ENCODE measurements at places on chromosomes 5 and 9.

DNA sequence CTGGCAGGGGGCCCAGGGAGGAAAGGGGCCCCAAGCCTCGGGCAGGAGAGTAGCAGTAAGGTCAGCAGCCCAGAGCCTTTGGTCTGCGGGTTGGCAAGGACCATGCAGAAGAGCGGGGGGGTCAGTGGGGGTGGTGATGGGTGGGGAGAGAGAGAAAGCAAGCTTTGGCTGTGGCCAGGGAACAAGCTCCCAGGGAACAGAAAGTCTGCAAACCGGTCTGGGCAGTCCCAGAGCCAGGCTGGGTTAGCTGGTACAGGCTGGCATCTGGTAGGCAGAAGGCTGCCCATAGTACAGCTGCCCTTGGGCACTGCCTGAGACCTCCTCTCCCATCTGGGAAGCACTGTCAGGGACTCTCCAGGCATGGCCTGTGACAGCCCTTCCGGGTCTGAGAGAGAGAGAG is 10.5 kb upstream of the EPB41L4B start:
- peak; percentile 93 for DNase-seq
- H3K36me3 ChIP-seq, result no peaks in the 10 kb centered on the region
- peaks cover 11% of the 10 kb centered on the region for H3K4me1 ChIP-seq
- no peak overlapping the region for H3K4me3 ChIP-seq
- no peak overlapping the region for H3K27ac ChIP-seq
- H3K27me3 ChIP-seq, result no peaks in the 10 kb centered on the region

DNA sequence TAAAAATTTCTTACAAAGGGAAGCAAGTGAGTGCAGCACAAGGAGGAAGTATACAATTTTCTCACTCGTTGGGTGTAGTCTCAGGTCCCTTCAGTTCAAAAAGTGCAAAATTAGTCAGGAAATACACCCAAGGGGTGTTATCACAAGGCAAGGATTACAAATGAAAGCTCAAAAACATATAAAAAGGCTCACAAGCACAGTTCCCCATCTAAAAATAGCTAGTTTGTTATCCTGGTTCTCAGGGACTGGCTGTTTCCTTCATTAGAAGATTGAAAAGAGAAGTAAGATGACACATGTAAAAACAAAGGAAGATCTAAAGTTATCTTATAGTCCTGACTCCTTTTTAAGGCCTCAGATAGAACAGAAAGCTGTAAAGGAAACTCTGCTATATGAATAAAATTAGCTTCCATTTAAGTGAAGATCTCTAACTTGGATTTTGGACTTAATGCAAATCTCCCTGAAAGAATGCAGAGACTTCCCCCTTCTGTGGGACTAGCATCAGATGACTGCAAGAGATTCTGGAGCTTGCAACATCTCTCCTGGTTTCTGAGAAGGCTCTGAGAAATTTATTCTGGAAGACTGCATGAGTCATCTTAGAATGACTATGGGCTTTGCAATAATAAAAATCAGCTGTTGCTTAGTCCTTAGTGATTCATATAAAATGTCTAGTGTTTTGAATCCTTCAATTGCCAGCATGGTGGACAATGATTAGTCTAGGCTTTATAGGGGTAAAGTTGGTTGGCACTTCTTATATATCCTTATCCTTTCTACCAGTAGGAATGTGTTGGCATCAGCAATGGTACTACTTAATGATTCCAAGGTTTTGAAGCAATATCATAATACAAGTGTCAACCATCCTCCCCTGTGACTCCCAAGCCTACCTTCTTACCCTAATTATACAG is 25.4 kb downstream of the DAB2 start:
- H3K36me3 ChIP-seq, result no peaks in the 10 kb centered on the region
- H3K27me3 ChIP-seq, result no peaks in the 10 kb centered on the region
- H3K4me1 ChIP-seq, result peaks cover 58% of the 10 kb centered on the region
- H3K4me3 ChIP-seq, result no peak overlapping the region
- H3K27ac ChIP-seq, result peak overlapping the region; percentile 78
- no peak for DNase-seq

DNA sequence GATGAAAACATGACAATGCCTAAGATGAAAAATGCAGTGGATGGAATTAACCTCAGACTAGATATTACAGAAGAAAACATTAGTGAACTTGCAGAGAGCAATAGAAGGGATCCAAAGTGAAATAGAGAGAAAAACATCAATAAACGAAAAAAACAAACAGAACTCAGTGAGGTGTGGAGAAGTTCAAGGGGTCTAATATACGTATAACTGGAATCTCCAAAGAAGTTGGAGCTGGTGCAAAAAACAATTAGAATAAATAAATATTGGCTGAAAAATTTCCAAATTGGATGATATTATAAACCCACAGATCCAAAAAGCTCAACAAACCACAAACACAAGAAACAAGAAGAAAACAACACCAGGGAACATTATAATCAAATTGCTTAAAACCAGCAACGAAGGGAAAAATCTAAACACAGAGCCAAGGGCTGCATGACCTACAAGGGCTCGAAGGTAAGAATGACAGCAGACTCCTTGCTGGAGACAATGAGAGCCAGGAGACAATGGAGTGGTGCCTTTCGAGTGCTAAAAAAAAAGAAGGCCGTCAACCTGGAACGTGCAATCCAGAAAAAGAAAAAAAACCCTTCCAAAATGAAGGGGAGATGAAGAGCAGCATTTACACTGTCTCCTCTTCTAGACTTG is 11.8 kb downstream of the FAM163B start:
- DNase-seq, result no peak
- H3K27ac ChIP-seq, result no peak overlapping the region
- no peaks in the 10 kb centered on the region for H3K36me3 ChIP-seq
- H3K4me1 ChIP-seq, result no peaks in the 10 kb centered on the region
- H3K27me3 ChIP-seq, result no peaks in the 10 kb centered on the region
- no peak overlapping the region for H3K4me3 ChIP-seq

- DNase-seq, result no peak
- no peak overlapping the region for H3K4me3 ChIP-seq
- no peaks in the 10 kb centered on the region for H3K4me1 ChIP-seq
- H3K27me3 ChIP-seq, result no peaks in the 10 kb centered on the region
- no peak overlapping the region for H3K27ac ChIP-seq
Observed at GRCh38 chr5:35129921-35130485, 82.3 kb upstream of the AGXT2 start.

GRCh38 chr9:14993061-14993800 is 83.0 kb upstream of the FREM1 start:
- H3K4me3 ChIP-seq, result peak overlapping the region; percentile 60
- peak; percentile 91 for DNase-seq
- H3K4me1 ChIP-seq, result peaks cover 4% of the 10 kb centered on the region
- H3K36me3 ChIP-seq, result no peaks in the 10 kb centered on the region
- H3K27ac ChIP-seq, result no peak overlapping the region
- H3K27me3 ChIP-seq, result no peaks in the 10 kb centered on the region

DNA sequence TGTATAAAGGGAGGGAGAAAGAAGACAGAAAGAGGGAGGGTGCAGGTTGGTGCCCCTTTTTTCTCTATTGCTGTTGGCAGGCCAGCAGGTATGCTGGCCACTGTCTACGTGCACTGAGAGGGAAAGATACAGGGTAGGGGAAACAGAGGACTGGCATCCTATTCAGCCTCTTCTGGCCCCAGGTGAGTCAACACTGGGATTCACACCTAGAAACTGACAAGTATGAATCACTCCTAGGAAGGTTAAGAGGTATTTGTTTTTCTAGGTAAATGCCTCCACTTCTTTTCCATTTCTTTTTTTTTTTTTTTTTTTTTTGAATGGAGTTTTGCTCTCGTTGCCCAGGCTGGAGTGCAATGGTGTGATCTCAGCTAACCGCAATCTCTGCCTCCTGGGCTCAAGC is 2.8 kb upstream of the UBAP1 start:
- H3K27ac ChIP-seq, result no peak overlapping the region
- no peaks in the 10 kb centered on the region for H3K36me3 ChIP-seq
- H3K4me1 ChIP-seq, result peaks cover 11% of the 10 kb centered on the region
- no peak for DNase-seq

DNA sequence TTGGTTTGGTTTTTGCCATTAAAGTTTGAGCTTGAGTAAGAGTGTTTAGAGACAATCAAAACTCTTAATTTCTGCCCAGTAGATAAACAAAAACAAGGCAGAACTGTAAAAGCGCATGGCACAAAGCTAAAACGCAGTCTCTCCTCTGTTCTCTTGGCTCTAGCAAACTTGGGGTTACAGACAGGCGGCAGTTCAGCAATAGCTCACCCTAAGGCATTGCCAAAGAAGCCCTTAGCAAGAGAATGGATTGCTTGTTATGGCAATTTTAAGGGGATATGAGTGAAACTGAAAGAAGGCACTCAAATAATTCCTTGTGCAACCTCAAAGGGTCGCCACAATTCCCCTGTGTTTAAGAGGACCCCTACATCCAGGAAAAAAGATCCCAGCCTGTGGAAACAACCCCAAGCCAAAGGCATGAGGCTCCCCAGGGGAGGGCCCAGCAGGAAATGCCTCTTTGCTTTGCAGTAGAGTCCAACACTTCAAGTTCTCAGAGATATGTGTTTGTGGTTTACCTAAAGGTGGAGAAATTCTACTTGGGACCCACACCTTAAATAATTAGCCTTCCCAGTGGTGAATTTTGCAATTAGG is 317.0 kb upstream of the MPDZ start:
- no peak overlapping the region for H3K4me3 ChIP-seq
- H3K36me3 ChIP-seq, result no peaks in the 10 kb centered on the region
- H3K4me1 ChIP-seq, result no peaks in the 10 kb centered on the region
- H3K27me3 ChIP-seq, result no peaks in the 10 kb centered on the region
- no peak for DNase-seq

DNA sequence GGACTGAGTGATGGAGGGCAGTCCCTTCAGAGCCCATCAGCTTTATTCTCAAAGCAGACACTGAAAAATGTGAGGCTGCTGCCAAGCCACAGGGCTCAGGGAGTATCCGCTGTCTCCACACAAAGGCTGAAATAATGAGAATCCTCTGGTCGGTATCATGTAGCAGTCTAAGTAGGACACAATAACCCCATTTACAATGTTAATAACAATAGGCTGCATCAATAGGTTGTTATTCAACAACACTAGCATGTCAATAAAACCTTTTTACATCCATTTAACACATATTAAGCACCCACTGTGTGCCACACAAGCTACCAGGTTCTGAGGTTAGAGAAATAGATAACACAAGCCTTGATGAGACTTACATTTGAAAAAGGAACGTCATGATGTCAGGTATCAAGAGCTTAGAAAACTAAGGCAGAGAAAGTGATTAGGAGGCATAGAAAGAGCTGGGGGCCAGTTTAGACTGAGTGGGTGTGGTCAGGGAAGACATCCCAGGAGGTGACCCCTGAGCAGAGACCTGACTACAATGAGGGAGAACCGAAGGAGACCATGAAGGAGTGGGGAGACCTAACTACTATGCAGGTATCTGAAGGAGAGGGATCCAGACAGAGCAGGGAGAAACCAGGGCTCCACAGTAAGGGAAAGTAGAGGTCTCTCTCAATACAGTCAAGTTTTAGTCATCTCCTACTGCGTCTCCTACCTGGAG is 140.1 kb upstream of the GRIA1 start:
- no peak overlapping the region for H3K4me3 ChIP-seq
- no peaks in the 10 kb centered on the region for H3K27me3 ChIP-seq
- DNase-seq, result no peak
- no peaks in the 10 kb centered on the region for H3K4me1 ChIP-seq

Data from upper lobe of right lung (tissue), 1 donor.